ENCODE measurements at places on chromosomes 12 and 14. TPM values are rescaled to one million over a fixed set of nuclear protein-coding genes. Genes with fewer than 3 reads are reported as not detected.

- no peak overlapping the region for H3K4me3 ChIP-seq
- H3K27ac ChIP-seq = no peak overlapping the region
- H3K27me3 ChIP-seq = no peaks in the 10 kb centered on the region
These were observed 1.5 kb downstream of the TRIAP1 start for GRCh38 chr12:120444676-120445075.

The GAS2L3 gene
- not detected for total RNA-seq

DNA sequence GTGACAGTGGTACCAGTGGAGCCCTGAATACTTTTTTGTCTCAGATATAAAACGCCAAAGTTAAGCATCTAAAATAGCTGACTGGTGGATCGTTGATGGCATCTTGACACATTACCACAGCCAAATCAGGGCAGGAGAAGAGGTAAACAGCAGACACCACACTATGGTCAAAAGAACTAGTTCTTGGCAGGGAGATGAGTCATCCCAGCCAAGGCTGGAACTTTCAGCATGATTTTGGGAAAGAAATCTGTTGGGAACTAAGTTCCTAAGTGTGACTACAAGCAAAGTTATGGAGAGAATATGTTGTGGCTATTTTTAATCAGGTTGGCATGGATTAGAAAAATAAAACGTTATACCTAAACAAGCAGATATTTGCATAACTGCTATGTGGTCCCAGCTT, 36.9 kb downstream of the LGR5 start:
- no peak overlapping the region for H3K4me3 ChIP-seq
- no peaks in the 10 kb centered on the region for H3K27me3 ChIP-seq
- no peaks in the 10 kb centered on the region for H3K36me3 ChIP-seq
- no peak for DNase-seq
- H3K27ac ChIP-seq = no peak overlapping the region

The CYP27B1 gene
- not detected for total RNA-seq

The TAS2R19 gene
- 32.1 TPM for total RNA-seq

DNA sequence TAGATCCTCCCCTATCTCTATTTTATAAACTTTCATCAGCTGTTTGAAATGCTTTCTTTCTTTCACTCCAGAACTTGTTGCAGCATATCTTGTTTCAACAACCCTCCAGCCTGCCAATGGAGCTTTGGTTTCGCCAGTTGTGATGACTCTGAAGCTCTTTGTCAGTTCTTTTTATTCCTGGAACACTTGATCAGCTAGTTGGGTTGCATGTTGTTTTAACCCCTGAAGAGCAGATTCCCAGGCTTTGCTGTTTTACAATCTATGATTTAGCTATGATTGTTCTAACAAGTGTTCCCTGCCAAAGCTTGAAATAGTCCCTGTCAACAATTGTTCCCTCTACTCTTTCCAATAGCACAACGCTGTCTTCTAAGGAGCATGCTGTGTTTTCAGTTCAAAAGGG, 50.6 kb upstream of the FUT8 start:
- H3K36me3 ChIP-seq = no peaks in the 10 kb centered on the region
- H3K27me3 ChIP-seq = no peaks in the 10 kb centered on the region
- H3K4me3 ChIP-seq = no peak overlapping the region
- no peak overlapping the region for H3K27ac ChIP-seq
- no peaks in the 10 kb centered on the region for H3K4me1 ChIP-seq
- DNase-seq = no peak

DNA sequence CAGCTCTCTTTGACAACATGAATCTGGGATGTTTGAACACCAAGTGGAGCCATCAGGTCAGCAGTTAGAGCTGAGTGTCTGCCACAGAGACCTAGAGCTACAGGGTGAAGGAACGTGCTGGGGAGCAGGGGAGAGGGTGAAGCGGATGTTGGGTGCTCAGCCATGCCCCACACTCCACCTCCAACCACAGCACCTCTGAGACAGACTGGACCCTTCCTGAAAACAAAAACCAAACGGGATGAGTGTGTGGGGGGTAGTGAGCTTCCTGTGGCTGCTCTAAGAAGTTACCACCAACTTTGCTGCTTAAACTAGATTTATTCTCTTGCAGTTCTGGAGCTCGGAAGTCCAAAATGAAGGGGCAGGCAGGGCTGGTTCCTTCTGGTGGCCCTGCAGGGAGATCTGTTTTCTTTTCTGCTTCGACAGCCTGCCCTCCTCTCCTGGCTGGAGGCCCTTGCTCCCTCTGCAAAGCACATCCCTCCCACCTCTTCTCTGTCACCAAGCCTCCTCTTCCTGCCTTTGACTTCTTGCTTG, 5.6 kb upstream of the GOLGA3 start:
- no peak overlapping the region for H3K4me3 ChIP-seq
- no peak overlapping the region for H3K27ac ChIP-seq
- no peaks in the 10 kb centered on the region for H3K36me3 ChIP-seq
- DNase-seq = no peak
- H3K4me1 ChIP-seq = no peaks in the 10 kb centered on the region

The MGST1 gene
- total RNA-seq = 29.0 TPM

GRCh38 chr12:55719371-55719770, 822 bp upstream of the RDH5 start:
- H3K36me3 ChIP-seq = no peaks in the 10 kb centered on the region
- H3K4me1 ChIP-seq = peaks cover 33% of the 10 kb centered on the region
- no peak for DNase-seq
- H3K4me3 ChIP-seq = no peak overlapping the region
- no peaks in the 10 kb centered on the region for H3K27me3 ChIP-seq
- H3K27ac ChIP-seq = peak overlapping the region; percentile 93

GRCh38 chr12:75888874-75889613, 142.5 kb downstream of the PHLDA1 start:
- H3K4me3 ChIP-seq = no peak overlapping the region
- H3K27ac ChIP-seq = no peak overlapping the region
- no peaks in the 10 kb centered on the region for H3K4me1 ChIP-seq

The PRKD1 gene
- 43.6 TPM for total RNA-seq

The GLIPR1L2 gene
- 2.9 TPM for total RNA-seq

DNA sequence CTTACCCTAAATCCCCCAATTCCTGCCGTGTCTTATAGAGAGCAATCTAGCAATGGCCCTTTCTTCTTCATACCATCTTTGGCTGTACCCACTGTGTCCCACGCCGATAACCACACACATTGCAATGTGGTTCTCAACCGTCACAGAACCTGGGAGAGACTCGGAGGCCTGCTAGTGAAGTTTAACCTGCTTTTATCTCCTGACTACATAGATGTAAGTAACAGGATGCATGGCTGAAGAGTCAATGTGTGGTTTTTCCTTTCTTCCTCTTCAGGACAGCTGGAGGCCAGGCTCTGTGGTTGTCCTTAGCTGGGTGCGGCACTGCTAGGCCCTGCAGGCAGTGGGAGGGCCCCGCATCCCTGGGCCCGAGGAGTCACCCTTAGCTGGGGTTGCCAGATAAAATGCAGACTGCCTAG, 51.3 kb downstream of the ZNF664 start:
- no peak overlapping the region for H3K4me3 ChIP-seq
- H3K36me3 ChIP-seq = no peaks in the 10 kb centered on the region
- no peaks in the 10 kb centered on the region for H3K27me3 ChIP-seq
- H3K27ac ChIP-seq = no peak overlapping the region

The LMO3 gene
- total RNA-seq = 43.2 TPM

DNA sequence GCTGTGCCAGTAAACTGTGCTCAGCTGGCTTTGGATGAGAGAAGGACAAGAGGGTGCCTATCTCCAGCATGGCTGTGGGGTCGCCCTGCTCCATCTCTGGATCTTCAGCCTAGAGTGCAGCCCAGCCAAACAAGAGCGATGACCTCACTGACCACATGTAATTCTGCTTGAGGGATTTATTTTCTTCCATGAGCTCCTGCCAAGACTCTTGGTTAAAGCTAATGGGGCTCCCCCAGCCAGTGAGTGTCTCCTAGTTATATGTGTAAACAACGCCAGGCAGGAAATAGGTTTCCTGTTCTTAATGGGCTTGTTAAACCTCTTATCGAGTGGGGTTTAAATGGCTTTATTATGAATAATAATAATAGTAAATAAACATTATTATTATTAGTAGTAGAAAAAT, 397.2 kb downstream of the NRXN3 start:
- H3K4me3 ChIP-seq = no peak overlapping the region
- H3K36me3 ChIP-seq = no peaks in the 10 kb centered on the region
- no peak for DNase-seq
- no peaks in the 10 kb centered on the region for H3K27me3 ChIP-seq
- no peaks in the 10 kb centered on the region for H3K4me1 ChIP-seq

DNA sequence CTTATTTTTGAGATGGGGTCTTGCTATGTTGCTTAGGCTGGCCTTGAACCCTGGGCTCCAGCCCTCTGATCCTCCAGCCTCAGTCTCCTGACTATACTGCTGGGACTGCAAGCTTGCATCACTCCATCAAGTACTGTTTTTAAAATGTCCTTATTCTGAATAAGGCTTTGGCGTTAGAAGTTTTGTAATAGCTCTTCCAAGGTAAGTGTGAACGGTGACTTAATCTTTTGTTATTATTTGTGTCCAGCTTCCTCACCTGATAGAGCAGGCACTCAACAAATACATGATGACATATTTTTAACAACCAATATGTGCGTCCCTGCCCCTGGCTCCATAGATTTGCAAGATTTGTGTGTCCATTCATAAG, 1.4 kb downstream of the C1RL start:
- no peaks in the 10 kb centered on the region for H3K4me1 ChIP-seq
- H3K4me3 ChIP-seq = peak overlapping the region; percentile 70
- H3K27me3 ChIP-seq = no peaks in the 10 kb centered on the region
- H3K27ac ChIP-seq = peak overlapping the region; percentile 98
- DNase-seq = no peak
- H3K36me3 ChIP-seq = no peaks in the 10 kb centered on the region
